ENCODE measurements at places on chromosomes 16 and 17.

GRCh38 chr17:46115699-46116098 is 77.5 kb downstream of the KANSL1 start:
- DNase-seq = no peak

- DNase-seq = no peak
Observed at GRCh38 chr16:55623640-55624039, 32.1 kb upstream of the SLC6A2 start.

DNA sequence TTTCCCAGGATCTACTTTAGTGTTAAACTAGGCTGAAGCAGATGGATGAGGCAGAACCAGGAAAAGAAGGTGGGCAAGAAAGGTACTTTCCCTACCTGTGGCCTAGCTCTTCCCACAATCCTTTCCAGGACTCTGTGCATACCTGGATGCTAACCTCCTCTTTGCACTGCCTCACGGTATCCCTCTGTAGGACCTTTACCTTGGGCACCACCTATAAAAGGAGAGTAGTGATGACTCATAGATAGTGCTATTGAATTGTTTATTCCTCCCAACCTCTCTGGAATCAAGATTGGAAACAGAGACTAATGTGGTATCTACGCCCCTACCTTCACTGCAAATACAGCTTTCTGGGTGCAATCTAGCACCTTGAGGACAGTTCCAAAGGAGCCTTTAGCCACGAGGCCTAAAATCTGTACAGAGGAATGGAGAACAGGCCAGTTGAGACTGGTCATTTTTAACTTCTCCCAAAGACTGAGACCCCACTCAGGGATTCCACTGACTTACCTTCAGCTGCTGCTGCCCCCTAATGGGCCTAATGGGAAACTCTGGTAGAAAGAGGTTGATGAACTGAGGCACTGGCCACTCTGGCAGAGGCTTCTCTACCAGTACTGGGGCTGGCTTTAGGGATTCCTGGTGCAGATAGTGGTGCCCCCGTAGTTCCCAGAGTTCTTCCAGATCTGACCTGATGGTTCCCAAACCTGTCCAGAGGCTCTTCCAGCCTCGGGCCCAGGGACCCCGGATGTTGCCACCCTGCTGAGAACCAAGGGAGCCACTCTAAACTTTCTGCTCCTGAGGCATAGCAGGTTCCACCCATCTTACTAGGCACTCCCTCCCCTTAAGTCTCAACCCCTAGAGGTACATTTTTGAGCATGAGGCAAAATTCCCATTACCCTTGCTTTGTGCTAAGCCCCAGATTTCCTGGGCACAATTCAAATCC is 781 bp downstream of the RSKR start:
- DNase-seq = peak; percentile 56

- DNase-seq = no peak
Observed at GRCh38 chr17:61420745-61421398, 21.2 kb downstream of the TBX2 start.

- DNase-seq = no peak
Observed at GRCh38 chr16:75475420-75475847, 10.9 kb upstream of the TMEM170A start.
